H9 (cell line): ENCODE measurements at places on chromosomes 2 and 18.
A peak's percentile ranks its signal among the peaks of the same experiment; 100 is the strongest.

- no peak for DNase-seq
Measured at GRCh38 chr2:178859730-178860129, 52.5 kb upstream of the TTN start.

GRCh38 chr2:46296216-46296839 lies 879 bp upstream of the EPAS1 start:
- DNase-seq, result peak; percentile 61

GRCh38 chr2:161761160-161761559 lies 136.9 kb downstream of the SLC4A10 start:
- DNase-seq, result no peak

GRCh38 chr18:44701227-44701626 lies 20.5 kb downstream of the SETBP1 start:
- DNase-seq, result no peak

DNA sequence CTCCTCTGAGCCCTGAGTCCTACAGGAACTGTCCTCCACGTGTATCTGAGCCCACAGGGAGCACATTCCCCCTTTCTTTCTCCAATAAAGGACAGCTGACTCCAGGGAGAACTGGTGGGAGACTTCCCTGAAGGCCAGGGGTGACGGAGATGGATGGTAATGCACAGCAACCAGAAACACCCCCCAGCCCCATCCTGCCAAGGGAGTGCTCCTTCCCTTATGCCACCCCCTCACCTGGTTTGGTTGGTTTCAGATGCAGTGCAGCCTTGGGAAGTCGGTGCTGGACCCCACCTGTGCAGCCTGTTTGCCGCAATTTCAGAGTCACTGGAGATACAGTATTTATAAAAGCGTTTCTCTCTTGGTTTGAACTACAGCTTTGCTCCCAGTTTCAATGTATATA lies 24.0 kb downstream of the GPR55 start:
- DNase-seq, result no peak

- DNase-seq, result no peak
Measured at GRCh38 chr2:170249761-170250160, 71.8 kb downstream of the MYO3B start.

DNA sequence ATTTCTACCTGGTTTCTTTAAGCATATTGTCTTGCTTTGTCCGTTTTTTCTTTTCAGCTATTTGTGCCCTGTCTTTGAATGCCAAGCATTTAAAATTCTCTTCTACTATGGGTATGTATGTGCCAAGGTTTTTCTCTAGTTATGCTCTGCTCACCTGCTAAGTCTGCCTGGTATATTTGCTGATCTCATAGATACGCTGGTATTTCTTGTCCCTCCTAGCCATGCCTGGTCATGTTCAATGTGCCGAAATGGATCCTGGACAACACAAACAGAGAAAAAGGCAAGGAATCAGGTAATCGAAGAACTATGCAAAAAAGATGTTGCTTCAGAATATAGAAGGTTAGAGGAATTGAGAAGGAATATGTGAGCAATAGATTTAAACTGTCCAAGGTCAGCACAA lies 14.9 kb upstream of the KDM3A start:
- DNase-seq, result no peak

DNA sequence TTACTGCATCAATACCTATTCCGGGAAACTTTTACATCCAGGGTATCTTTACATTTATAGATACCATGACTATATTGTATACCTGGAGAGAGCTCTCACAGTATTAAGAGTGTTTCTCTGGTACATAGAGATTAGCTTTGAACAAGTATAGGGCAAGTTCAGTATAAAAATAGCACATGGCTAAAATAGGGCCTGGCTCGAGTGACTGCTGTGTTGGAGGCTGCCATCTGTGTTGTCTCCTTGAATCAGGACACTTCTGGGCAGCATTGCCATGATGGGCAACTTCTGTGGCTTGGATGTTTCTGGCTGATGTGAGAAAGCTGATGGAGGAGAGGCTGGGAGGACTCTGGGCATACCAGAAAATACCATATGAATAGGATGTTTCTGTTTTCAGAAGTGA lies 18.7 kb downstream of the ARHGAP28 start:
- no peak for DNase-seq

DNA sequence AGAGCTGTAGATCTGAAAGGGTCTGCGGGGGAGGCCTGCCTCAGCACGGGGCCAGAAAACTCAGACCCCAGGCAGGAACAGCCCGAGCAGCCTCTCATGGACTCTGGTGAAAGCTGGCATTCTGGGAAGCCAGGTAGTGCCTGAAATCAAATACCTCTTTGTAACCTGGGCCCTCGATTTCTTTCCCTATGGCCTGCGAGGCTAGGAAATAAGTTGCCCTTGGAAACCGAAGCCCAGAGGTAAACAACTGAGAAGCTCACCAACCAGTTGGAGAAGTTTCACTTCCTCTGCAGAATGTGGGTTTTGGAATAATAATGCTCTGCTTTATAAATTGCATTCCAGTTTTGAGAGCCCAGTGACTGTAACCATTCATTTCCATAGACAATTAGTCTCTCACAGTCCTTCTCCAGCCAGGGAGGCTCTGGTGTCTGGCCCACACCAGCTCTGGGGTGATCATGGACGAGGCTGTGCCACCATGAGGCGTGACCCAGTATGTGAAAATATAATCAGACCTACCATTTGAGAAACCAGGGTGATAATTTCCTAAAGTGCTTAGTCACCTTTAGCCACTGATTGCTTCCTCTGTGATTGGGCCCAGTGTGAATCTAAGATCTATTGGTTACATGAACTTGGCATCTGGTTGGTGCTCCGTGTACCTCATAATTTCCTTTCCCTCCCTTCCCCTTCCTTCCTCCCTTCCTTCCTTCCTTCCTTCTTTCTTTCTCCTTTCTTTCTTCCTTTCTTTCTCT lies 133.1 kb upstream of the PELI1 start:
- DNase-seq, result peak; percentile 74

- DNase-seq, result no peak
Measured at GRCh38 chr2:157256626-157257025, 879 bp upstream of the GALNT5 start.

DNA sequence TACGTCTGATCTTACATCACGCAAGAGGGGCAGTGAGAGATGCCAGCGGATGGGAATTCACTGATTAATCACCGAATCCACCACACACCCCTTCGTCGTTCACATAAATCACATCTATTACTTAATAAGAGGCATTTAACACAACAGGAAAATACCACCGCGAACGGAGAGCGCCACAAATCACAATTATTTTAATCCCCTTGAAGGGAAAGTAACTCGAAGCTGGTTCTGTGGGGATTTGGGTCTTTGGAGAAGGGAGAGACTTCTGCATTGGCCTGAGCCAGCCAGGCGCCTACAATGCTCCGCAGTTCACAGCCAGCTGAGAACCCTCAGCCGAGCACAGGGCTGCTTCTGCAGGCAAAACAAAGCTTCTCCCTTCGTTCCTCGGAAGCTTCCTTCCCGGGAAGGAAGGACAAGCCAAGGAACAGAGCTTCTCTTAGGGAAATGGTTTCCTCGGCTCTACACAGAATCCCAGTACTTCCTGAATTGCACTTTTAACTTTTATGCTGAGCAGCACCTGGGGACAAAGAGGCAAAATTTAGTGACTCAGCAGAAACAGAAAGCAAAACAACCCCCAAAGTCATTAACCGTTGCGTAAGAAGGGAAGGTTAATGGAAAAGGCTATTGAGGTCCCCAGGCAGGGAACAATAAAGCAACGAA lies at the start of gene LRP1B:
Gene LRP1B, minus strand, starts transcription at position 7 of the 660 bp plus-strand sequence. CDS start 287 bp downstream, outside the sequence.
- DNase-seq, result peak; percentile 53

- DNase-seq, result no peak
Measured at GRCh38 chr2:121858369-121858768, 102.9 kb downstream of the TSN start.

DNA sequence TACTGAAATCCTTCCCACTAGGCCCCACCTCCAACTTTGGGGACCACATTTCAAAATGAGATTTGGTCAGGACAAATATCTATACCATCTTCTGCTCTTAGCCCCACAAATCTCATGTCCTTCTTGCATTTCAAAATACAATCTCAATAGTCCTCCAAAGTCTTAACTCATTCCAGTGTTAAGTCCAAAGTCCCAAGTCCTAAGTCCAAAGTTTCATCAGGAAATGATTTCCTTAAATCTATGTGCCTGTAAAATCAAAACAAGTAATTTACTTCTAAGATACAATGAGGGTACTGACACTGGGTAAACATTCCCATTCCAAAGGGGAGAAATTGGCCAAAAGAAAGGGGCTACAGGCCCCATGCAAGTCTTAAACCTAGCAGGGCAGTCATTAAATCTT lies 40.5 kb upstream of the TNP1 start:
- DNase-seq, result no peak

DNA sequence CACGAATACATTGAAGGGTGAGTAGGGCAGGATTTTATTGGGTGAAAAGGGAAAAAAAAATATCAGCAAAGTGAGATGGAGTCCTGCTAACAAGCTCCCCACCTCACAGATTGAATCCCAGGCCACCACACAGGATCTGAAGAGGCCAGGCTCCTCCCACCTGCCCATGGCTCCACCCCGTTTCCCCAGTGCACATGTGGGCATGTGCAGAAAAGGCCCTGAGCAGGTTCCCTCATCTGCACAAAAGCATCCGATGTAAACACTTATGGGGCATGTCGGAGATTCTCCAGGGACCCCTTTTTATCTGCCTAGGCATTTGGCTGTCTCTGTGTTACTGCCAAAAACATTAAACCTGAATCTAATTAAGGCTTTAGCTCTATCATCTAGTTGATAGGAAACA lies 35.2 kb downstream of the SKA1 start:
- no peak for DNase-seq

- DNase-seq, result no peak
Measured at GRCh38 chr2:200587007-200587616, 1.3 kb downstream of the AOX1 start.

DNA sequence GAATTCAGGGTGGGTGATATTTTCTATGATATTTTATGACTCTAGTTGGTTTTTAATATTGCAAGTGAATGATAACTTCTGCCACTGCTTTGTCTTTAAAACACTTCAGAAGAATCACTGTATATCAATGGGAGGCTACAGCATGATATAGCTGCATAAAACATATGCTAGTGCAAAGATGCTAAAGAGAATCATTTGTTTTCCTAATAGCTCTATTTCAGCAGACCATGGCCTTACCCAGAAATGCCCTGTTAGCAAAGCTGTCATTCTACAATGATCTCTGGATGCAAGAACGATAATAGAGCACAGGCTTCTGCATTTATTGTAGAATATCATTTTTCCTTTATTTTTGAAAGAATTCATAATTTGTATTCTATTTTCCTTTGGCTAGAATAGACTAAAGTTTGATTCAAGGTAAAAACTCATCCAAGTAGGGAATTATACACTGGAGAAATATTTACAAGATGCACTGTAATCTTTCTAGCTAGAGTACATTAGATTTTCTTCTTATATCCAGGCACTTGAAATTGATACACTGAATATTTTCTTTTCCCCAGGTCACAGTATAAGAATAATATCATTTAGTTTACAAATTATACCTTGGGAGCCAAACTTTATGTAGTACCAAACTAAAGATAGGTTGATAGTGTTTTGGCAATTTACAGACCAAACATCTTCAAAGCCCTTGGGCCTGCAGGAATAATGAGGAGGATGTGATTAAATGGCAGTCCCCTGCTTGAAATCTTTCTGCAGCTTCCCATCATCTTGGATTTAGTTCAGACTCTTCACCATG lies 252.6 kb upstream of the LINC00305 start:
- no peak for DNase-seq

- no peak for DNase-seq
Measured at GRCh38 chr2:96869822-96870625, at the start of gene SEMA4C. TSS of gene SEMA4C (minus strand) at chr2:96870080. CDS start at chr2:96867886, 2,194 bp downstream.

- no peak for DNase-seq
Measured at GRCh38 chr2:63484481-63484880, 103.8 kb downstream of the WDPCP start.

- DNase-seq, result no peak
Measured at GRCh38 chr2:71880846-71881610, 266.6 kb downstream of the CYP26B1 start.

- DNase-seq, result no peak
Measured at GRCh38 chr2:85011098-85011497, 40.1 kb downstream of the KCMF1 start.

GRCh38 chr2:155733091-155733853 lies 599.2 kb downstream of the NR4A2 start:
- DNase-seq, result no peak

- peak; percentile 48 for DNase-seq
Measured at GRCh38 chr2:175187378-175187777, 5.9 kb upstream of the ATP5MC3 start.

DNA sequence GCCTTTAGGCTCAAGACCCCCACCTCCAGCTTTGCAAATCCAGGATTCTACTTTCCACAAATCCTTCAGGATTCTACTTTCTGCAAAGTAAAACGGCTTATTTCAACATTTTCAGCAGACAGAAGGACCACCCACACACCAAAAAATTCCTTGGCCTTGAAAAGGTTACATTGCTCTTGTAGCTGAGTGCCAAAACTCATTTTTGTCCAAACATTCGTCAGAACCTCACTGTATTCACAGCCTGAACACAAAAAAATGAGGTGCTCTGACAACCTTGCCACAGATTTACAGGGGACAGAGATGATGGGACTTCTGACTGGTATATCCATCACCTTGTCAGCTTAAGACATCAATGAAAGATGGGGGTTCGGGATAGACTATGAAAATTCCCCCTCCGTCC lies 63.0 kb upstream of the COX7A2L start:
- DNase-seq, result no peak

GRCh38 chr2:5668682-5669250 lies 23.4 kb upstream of the SOX11 start:
- DNase-seq, result no peak

- DNase-seq, result no peak
Measured at GRCh38 chr2:86123328-86123925, 17.4 kb downstream of the PTCD3 start.

GRCh38 chr2:46632349-46632748 lies 153.0 kb downstream of the TMEM247 start:
- no peak for DNase-seq

- DNase-seq, result no peak
Measured at GRCh38 chr2:170271340-170271739, 93.4 kb downstream of the MYO3B start.

DNA sequence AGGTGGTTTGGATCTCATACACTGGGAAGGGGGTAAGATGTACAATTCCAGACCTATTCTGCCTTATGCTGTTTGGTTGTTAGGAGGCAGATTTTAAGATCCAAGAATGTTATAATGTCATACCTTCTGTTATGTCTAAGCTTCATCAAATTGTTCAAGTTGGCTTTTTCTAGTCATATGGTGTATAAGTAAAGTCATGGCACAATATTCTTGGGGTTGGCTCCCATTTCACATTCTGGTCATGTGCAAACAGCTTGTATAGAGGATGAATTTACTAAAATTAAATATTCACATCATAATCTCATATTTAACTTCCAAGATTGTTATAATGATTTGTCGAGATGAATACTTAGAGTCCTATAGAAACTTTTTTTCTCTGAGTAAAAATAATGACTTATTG lies 424.9 kb upstream of the HNMT start:
- no peak for DNase-seq

GRCh38 chr2:11710632-11711353 lies 35.6 kb upstream of the LPIN1 start:
- DNase-seq, result no peak
